Non-pigmented ciliary epithelial cell (primary cell): ENCODE measurements at places on chromosomes 3 and 15.

- no peak for DNase-seq
Measured at GRCh38 chr3:136632625-136633081, 119.5 kb downstream of the STAG1 start.

- DNase-seq, result no peak
Measured at GRCh38 chr3:108620250-108620649, 30.7 kb downstream of the DZIP3 start.

DNA sequence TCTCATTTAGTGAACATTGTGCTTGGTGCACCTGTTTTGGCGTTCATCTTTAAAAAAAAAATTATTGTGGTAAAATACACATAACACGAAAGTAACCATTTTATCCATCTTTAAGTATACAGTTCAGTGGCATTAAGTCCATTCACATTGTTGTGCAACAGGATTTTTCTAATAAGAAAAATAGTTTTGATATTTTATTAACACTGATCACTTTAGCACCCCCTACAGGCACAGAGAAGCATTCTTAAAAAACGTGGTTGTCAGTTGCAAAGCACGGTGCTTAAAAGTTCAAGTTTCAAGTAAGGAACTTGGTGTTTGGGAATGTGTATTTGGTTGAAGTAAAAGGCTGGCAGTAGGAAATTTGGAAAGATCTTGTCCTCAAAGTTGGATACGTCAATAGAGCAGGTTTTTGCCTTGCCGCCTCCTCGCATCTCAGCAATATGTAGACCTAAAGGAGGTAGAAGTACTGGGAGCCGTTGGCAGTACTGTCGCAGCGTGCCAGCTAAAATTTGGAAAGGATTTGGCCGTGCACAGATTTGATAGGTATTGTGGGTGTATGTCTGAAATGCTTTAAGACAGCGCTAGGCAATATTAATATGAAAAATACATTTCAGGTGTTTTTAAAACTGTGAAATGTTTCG lies 110.4 kb downstream of the LRRC28 start:
- DNase-seq, result no peak

GRCh38 chr15:67832897-67833709 lies 6.7 kb downstream of the RNU6-1 start:
- DNase-seq, result no peak

DNA sequence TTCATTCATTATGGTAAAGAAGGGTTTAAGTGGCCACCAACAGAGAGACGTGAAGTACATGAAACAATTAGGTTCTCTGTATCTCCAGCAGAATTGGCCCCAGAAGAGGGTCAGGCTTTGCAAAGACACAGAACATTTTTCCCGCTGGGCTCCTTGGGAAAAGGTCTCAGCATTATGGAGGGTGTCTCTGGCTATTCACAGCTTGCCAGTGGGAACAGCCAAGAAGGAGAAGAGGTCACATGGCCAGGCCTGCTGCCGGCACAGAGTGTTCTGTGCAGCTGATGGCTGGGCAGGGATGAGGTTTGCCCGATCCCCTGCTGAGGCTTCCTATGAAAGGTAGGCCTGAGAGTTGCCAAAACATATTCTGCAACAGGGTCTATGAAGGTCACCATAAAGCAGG lies 77.8 kb upstream of the LPP start:
- no peak for DNase-seq

DNA sequence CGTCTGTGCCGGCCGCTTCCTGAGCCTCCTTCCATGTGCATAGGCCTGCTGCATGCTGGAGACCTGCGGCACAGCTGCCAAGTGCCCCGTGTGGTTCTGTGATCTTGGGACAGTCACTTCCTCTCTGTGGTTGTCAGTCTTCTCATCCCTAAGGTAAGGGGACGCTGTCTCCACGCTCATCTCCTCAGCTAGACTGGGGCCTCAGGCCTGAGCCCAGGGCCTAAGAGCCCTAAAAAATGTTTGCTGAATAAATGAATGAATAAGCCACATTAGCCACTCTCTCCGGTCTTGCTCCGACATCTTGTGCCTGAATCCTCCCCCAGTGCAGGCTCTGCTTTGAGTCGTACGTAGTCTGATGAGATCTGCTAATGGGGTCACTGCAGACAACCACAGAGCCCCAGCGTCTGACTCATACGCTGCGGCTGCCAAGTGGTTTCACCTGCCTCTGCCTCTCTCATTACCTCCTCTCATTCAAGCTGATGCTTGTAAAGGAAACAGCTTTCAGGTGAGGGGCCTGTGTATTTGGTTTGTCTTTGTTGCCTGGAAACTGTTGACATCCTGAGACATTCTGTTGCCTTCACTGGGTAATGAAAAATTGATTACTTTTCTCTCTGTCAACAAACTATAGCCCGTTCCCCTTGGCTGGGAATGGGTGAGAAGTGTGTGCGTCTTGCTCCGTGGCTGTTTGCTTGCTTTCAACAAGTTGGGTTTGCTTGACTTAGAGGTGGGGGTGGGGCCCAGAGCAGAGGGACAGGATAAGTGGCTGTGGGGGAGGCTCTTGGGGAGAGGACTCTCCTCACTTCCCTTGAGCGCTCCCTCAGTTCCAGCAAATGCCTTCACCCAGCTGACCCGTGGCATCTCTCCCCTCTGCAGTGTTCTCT lies 15.9 kb downstream of the RPLP1 start:
- peak; percentile 60 for DNase-seq

GRCh38 chr3:23135026-23135785 lies 67.9 kb upstream of the UBE2E2 start:
- no peak for DNase-seq

DNA sequence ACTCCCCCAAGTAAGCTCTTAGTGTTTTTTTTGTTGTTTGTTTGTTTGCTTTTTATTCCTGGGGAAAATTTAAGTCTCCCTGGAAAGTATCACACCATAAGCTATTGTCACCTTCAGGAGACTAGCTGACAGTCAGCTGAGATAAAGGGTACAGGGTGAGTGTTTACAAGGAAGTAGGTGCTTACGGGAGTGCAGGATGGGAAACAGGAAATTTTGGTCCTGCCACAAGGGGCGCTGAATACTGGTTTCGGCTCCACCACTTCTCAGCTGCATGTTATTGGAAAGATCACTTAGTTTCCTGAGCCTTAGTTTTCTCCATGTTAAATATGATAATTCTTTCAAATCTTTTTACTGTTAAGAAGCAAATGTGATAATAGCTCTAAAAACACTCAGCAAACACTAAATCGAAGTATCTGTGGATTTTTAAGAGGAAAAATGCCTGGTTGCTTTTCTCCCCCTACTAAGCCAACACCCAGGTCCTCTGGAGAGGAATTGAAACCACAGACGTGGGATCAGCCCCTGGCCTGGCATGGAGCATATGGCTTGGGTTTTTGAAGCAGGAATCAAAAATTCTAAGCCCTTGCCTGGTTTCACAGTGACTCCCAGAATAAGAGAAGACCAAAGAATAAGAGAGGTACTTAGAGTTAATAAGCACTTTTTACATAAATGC lies 90.7 kb downstream of the SCN11A start:
- no peak for DNase-seq

- no peak for DNase-seq
Measured at GRCh38 chr3:151918253-151919029, 45.0 kb downstream of the SUCNR1 start.
